ENCODE measurements at places on chromosomes 12 and 14. TPM values are rescaled to one million over a fixed set of nuclear protein-coding genes. Genes with fewer than 3 reads are reported as not detected.

GRCh38 chr12:18486036-18486435 is 224.7 kb downstream of the PIK3C2G start:
- no peak for DNase-seq

GRCh38 chr14:103480595-103480994 is 42.0 kb downstream of the CKB start:
- DNase-seq: no peak

TMEM260 gene
- total RNA-seq: 31.0 TPM

- no peak for DNase-seq
Measured at GRCh38 chr12:54189198-54189539, 384 bp upstream of the SMUG1 start.

BAG5 gene
- total RNA-seq: 46.6 TPM

GRCh38 chr12:122844366-122844971 is 9.2 kb downstream of the HIP1R start:
- no peak for DNase-seq

GPRC5A gene
- 0.31 TPM for total RNA-seq

KIF26A gene
- total RNA-seq: 13.1 TPM

DNA sequence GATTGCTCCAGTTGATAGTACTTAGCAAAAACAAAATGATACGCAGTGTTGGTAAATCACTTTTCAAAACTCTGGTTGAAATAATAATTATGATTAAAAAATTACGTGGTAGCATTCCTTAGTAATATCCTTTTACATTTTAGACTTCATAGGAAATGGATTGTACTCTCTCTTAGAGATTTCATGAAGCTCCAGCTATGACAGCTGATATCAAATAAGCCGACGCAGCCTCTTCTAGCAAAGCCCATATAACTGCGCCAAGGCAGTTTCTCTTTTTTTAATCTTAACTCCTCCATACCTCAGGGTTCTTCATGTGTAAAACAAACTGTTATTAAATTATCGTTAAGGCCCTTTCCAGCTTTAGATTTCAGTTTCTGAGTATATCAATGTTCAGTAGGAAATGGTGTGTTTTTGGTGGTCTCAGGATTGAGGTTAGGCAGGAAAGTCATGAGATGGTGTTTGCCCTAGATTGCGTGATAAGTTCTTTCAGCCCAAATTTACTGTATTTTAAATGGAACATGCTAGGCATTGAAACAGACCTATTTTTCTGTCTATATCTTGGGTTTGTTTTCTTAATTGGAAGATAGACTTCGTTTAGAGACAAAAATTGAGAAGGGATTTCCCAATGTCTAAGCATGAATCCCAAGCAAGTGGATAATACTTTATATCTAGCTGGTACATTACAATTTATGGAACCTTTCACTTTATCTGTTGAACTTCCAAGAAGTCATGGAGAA is 902 bp upstream of the CFL2 start:
- no peak for DNase-seq

PCED1B gene
- total RNA-seq: 0.94 TPM

ZNF385A gene
- total RNA-seq: 1.1 TPM

GRCh38 chr12:62268956-62269355 is 8.8 kb downstream of the USP15 start:
- DNase-seq: no peak

GRCh38 chr12:49068879-49069506 is 786 bp downstream of the RHEBL1 start:
- no peak for DNase-seq

SELPLG gene
- total RNA-seq: 2.0 TPM

GRCh38 chr12:12432364-12432763 is 75.5 kb downstream of the BORCS5 start:
- DNase-seq: no peak

GRCh38 chr14:20400965-20401593 is 12.2 kb downstream of the TEP1 start:
- no peak for DNase-seq

PGF gene
- total RNA-seq: 2.0 TPM

- DNase-seq: no peak
Measured at GRCh38 chr12:118958520-118958919, 22.8 kb upstream of the SRRM4 start.

DNA sequence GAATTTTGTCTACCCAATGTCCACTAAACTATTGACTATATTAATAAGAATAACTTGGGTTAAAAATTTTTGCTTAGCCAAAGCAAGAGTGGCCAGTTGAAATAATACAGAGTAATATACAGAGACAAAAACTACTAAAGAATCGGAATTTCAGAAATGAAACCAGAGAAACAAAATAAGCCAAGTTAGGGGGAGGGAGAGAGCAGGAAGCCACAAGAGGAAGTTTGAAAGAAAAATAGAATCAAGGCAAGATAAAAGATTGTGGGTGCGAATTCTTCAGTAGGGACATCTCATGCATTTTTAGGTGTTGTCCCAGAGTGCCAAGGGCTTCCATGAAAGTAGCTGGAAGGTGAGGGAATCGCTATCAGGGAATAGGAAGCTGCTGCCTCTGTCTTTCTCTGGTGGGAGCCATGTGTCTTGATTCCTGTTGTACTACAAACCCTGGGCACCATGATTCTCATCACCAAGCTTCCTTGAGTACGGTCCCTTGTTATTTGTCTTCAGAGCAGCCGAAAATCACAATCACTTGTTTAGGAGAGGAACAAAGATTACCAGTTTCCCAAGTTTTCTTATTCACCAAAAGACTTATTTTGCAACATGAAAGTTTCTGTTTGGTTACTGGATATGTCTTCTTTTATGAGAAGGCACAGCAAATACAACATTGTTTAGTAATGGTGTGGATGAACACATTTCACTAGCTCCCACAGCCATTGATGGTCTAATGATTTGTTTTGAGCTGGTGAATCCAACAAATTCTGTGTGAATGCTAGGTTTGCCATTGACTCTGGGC is 16.7 kb downstream of the NEUROD4 start:
- DNase-seq: no peak

- DNase-seq: no peak
Measured at GRCh38 chr14:100762901-100763300, 36.2 kb downstream of the DLK1 start.

DNA sequence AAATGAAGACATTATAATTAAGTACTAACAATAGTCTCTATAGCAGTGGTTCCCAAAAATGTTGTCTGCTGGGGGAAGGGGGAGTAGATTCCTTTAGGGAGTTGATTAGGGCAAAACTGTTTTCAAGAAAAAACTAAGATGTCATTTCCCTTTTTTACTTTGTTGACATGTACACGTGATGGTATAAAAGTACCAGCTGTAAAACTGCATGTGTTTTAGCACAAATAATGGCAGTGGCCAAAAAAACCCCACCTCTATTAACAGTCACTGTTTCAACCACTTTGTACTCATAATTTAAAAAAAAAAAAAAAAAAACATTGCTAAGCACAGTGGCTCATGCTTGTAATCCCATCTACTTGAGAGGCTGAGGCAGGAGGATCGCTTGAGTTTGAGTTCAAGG is 61.7 kb downstream of the PPP1R12A start:
- DNase-seq: no peak

DNA sequence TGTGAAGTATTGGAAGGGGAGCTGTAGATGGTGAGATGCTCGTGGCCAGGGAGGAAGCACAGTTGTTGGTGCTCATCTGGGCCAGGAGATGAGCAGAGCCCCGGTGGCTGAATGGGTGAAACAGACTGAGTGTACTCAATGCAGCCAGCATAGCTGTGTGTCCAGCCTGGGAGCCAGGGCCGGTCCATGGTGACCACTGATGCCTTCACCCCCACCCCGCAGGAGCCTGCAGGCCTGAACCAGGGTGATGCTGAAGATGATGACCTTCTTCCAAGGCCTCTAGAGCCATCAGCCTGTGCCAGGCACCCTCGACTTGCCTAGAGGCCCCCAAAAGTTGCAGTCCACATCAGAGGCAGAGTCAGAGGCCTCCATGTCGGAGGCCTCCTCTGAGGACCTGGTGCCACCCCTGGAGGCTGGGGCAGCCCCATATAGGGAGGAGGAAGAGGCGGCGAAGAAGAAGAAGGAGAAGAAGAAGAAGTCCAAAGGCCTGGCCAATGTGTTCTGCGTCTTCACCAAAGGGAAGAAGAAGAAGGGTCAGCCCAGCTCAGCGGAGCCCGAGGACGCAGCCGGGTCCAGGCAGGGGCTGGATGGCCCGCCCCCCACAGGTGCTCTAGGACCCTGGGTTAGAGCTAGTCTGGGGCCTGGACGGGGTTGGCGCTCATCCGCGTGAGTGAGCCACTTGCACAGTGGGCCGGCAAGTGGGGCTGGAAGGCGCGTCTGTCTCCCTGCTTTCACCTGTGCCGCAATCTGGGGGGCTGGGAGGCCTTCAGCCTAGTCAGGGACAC is 3.0 kb downstream of the TNFAIP2 start:
- DNase-seq: no peak

GRCh38 chr12:119179335-119180021 is 747 bp downstream of the HSPB8 start:
- no peak for DNase-seq

DNA sequence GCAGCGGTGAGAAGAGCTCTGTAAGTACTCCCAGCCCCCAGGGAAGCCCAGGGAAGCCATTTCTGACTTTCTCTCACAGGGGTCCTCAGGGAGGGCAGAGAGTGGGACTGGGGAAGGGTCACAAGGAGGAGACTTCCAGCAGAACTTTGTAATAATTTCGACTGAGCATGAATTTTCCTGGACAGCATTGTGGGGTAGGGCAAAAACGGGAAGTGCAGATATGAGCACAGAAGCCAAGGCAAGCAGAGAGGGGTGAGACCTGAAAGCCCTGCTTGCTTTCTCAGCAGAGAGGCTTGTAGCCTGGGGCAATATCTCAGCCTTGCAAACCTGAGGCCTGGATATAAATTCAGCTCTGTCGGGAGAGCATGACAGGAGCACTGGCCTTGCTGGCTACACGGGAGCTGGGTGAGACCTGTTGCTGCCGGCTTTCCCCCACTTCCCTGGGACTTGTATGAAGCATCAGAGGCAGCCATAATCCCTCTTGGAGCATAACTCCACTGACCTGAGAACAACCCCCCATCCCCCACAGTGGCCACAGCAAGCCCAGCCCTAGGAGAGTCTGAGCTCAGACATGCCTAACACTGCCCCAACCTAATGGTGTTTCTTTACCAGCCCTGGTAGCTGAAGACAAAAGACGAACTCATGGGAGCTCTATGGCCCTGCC is 9.8 kb upstream of the IQSEC3 start:
- DNase-seq: no peak

DNA sequence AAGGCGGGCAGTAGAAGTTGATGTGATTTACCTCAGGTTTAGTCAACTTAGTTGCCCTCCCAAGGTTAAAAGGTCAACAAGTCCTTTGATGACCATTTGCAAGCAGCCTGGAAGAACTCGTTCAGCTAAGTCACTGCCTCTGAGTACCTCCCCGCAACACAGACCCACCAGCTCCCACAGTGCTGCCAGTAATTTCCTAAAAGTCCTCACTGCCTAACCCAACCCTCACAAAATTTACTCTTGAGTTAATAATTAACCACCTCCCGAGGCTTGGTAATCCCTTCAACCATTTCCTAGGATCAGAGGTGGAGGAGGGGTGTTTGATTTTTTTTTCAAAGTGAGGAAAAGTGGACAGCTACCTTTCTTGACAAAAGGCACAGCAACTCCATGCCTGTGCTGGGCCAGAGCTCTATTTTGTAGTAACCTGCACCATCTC is 55.8 kb downstream of the MAP3K9 start:
- DNase-seq: no peak

SLC22A17 gene
- total RNA-seq: 158 TPM

PLEK2 gene
- total RNA-seq: 0.47 TPM

DNA sequence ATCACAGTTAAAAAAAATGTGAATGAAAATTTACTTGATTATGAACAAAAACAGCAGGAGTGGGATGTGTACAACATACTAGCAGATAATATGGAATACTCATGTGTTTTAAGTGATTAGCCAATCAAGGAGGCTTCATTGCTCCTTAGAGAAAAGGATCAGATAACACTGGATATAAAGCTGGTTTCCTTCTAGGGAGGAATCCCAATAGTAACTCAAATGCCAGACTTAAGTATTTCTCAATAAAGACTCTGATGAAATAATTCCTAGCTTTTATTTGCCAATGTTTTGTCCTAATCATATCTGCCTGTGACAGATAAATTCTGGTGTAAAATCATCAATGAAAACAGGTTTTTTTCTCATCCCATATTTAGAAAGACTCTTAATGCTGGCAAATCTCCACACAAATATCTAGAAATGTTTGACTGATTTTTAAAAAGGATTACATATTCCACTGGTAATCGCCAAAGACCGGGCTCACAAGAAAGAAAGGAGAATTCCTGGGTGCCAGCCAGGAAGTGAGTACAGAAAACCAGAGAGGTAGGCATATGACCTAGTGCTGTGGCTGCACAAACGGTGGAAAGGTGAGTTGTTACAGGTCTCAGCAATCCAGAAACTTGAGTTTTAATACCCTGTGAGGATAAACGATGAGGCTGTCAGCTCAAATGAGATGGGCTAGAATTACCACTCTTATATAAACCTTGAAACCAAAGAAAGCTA is 108.6 kb upstream of the TTC7B start:
- no peak for DNase-seq

DNA sequence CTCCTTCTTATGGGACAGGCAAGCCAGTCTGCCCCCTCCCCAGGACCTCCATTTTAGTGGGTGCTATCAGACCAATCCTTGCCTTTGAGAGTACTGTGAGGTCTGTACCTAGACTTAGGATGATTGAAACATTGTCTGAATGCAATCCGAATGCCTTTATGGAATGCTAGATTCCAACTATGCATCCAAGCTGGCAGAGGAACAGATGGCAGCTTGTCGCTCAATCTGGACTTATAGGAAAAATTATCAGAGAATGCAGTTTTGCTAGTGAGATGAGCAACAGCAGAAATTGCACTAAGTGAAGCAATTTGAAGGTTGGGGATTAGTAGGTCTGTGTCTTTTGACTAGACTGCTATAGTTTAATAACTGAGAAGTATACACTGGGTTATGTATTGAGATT is 109.1 kb downstream of the DYRK2 start:
- DNase-seq: no peak

All from occipital lobe (tissue), 3 donors.